Activated CD4-positive, alpha-beta T cell treated with anti-CD3 and anti-CD28 coated beads, Interleukin-2, amount 10 ng/mL, durations not matched to agents 24 days and 14 days (primary cell): ENCODE measurements at places on chromosomes 4 and X. TPM values are rescaled to one million over a fixed set of nuclear protein-coding genes. Genes with fewer than 3 reads are reported as not detected.

ARHGAP6 gene
- not detected in 2 replicates for total RNA-seq

FSTL5 gene
- total RNA-seq: not detected in 2 replicates

CLDN34 gene
- total RNA-seq: not detected in 2 replicates

DNA sequence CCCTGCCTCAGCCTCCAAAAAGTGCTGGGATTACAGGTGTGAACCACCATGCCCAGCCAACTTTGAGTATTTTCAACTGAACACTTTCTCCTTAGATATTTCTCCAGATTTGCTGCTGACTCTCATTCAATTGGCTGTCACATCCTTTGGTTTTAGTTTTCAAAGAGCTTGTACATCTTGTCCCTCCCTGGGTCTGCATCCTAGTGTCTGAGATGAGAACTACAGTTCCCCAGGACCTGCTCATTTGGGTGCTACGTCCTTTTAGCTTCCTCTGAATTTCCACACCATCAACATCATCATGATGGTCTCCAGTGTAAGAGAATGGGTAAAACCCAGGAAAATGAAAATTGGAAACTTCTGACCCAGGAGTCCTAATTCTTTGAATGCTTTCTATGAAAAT, 312.9 kb downstream of the NLGN4X start:
- no peak for DNase-seq

DNA sequence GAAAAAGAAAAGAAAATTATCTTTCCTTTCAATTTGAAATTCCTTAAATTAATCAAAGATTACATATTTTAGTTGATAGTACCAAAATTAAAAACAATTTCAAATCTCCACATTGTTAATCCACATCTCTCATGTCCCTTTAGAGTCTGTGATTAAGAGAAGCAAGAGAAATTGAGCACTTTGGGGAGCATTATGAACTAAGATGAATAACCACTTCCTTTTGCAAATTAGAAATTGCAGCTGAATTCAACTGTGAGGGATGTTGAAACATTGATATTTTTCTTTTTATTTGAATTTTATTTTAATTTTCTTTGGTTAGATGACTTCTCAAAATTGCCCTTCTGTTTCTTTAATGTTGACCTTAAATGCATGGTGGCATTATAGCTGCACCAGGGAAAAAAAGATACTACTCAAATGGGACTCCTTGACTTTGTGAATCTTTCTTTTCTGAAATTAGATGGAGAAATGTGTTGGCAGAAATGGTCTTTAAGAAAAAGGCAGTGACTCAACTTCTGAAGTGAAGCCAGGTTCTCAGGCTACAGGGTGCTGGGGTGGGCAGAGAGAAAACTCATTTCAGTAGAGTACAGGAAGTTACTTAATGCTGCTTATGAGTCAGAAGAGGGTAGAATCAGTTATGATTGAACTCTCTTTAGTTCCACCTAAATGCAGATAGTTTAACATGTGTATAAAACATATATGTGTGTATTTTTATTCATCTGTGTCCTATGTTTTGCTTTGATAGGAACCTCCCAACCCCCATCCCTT, 92.0 kb upstream of the TNIP3 start:
- peak; percentile 82 for DNase-seq

DNA sequence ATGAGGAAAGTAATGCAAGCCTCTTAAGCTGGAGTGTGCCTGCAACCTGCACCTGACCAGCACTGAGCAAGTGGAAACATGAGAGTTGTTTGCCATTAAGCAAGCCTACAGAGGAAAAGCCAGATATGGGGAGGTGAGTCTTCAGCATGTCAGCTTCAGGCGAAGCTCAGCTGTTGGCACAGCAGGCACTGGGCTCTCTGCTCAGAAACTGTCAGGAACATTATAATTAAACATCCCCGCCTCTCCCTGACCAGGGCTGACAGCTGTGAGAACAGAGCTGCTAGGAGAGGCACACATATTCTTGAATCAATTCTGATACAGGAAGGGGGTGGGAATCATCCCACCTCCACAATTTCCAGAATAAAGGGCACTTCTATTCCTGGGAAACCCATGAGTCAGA, 19.0 kb upstream of the DCX start:
- DNase-seq: no peak

DNA sequence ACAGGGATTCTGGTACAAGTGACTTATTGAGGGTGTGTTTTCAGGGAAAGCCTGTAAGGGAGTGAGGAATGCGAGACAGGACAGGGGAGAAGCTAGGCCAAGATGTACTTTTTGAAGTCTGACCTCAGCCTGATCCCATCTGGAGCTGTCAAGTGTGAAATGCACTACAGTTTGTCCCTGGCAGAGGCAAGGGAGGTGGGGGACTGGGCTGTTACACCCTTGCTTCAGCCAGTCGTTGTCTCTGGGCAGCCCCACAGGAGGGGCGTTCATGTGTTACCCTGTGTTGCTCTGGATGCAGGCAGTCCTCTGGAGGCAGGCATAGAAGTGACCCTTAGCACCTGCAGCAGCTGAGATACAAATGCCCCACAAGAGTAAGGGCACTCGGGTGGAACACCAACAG, 25.8 kb downstream of the PPEF1 start:
- DNase-seq: no peak

DNA sequence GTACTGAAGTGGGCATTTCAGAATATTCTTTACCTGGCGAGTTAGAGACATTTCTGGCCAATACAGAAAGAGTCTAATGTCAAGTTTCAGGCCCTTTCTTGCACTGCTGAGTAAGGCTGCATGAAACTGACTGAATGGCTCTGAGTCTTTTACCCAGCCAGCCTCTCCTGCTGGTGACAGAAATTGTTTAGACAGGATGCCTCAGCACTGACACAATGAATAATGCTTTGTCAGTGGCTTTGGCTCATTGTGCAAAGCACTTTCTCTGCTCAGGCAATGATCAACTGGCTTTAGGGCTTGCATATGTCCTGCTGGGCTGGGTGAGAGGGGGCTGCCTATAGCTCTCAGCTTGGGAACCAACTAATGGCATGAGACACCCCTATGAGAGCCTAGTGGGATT, 45.5 kb downstream of the CLNK start:
- DNase-seq: no peak

GRCh38 chr4:159019356-159019755, 83.5 kb upstream of the RAPGEF2 start:
- no peak for DNase-seq

- no peak for DNase-seq
Observed at GRCh38 chr4:185033950-185034349, 15.7 kb downstream of the HELT start.

DNA sequence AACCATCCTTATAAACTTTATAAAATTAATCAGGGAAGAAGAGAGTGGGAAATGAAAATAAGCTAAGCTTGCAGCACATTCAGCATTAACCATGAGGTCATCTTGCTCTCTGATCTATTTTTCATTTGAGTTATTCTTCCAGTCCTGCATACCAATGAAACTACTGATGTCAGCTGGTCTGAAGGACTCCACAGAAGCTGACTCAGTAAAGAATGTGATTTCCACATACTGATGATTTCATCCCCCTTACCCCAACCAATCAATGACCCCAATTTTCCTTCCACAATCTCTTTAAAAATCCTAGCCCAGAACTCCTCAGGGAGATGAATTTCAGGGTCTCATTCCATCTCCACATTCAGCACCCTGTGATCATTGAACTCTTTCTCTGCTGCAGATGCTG, 18.8 kb upstream of the DSPP start:
- DNase-seq: no peak

- no peak for DNase-seq
Observed at GRCh38 chr4:53424280-53424679, 46.8 kb downstream of the FIP1L1 start.
